Ascending aorta (tissue), 2 donors: ENCODE measurements at places on chromosomes 6 and 20. TPM values are rescaled to one million over a fixed set of nuclear protein-coding genes. Genes with fewer than 3 reads are reported as not detected.
A peak's percentile ranks its signal among the peaks of the same experiment; 100 is the strongest.

The PPP1R3D gene
- 3.2 TPM for total RNA-seq

GRCh38 chr20:61719691-61720347 is 345.9 kb downstream of the TAF4 start:
- no peak for DNase-seq
- H3K36me3 ChIP-seq, result no peaks in the 10 kb centered on the region
- H3K27me3 ChIP-seq, result no peaks in the 10 kb centered on the region
- H3K27ac ChIP-seq, result no peak overlapping the region

DNA sequence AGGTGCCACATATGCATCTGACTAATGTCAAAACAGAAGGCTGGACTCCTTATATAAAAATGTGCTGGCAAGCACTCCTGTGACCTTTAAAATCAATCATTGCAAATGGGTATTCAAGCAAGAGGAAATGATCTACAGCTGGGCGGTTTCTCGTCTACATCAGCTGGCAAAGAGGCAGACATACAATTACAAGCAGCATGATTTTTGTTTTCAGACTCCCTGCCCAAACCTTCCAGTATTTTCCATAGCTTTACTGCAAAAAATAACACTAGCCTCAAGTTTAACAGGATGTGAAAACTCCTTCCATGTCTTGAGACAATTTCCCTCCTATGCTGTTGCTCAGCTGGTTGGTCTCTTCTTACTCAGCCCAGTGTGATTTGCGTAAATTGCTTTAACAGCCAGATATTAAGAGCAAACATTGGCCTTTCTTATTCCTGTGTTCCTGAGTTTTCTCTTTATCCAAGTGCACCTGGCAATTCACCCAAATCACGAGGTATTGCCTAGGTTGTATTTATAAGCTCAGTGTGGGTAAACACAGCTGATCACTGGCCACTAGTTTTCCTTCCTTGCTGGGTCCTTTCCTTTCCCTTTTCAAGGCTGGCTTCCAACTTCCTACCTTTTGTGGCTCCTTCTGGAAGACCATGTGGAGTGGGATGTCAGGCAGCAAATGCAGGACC is 130.4 kb downstream of the MOXD1 start:
- no peak overlapping the region for H3K4me3 ChIP-seq
- no peak for DNase-seq
- H3K36me3 ChIP-seq, result no peaks in the 10 kb centered on the region

- H3K4me3 ChIP-seq, result no peak overlapping the region
- H3K27me3 ChIP-seq, result no peaks in the 10 kb centered on the region
- no peak overlapping the region for H3K27ac ChIP-seq
- H3K36me3 ChIP-seq, result no peaks in the 10 kb centered on the region
Observed at GRCh38 chr20:46501337-46501942, 11.9 kb downstream of the ZNF334 start.

DNA sequence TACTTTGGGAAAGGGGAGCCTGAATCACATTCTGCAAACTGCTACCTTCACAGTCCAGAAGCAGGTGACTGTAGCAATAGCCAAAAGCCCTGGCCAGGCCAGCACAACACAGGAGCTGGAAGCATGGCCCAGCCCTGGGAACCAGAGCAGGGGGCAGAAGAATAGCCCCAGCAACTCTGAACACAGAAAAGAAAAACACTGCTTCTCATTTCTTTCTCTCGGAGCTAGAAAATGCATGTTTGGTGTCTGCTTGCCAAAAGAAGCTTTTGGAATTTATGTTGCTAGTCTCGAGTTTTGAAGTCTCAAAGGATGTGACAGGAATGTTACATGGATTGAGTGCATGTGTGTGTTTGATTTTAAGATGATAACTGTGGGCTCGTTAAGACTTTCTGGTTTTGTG is 79.8 kb upstream of the SCAF8 start:
- H3K27ac ChIP-seq, result peak overlapping the region; percentile 57
- no peak for DNase-seq
- H3K4me1 ChIP-seq, result peaks cover 4% of the 10 kb centered on the region

- no peak overlapping the region for H3K4me3 ChIP-seq
- H3K4me1 ChIP-seq, result no peaks in the 10 kb centered on the region
- DNase-seq, result no peak
Observed at GRCh38 chr6:154805288-154805911, 72.2 kb downstream of the SCAF8 start.

- H3K36me3 ChIP-seq, result no peaks in the 10 kb centered on the region
- no peak overlapping the region for H3K27ac ChIP-seq
- no peaks in the 10 kb centered on the region for H3K27me3 ChIP-seq
- DNase-seq, result no peak
Observed at GRCh38 chr6:38997128-38997761, 51.3 kb upstream of the GLP1R start.

- no peaks in the 10 kb centered on the region for H3K27me3 ChIP-seq
- no peaks in the 10 kb centered on the region for H3K4me1 ChIP-seq
- DNase-seq, result no peak
- H3K36me3 ChIP-seq, result no peaks in the 10 kb centered on the region
Observed at GRCh38 chr6:38476888-38477287, 162.8 kb downstream of the BTBD9 start.

DNA sequence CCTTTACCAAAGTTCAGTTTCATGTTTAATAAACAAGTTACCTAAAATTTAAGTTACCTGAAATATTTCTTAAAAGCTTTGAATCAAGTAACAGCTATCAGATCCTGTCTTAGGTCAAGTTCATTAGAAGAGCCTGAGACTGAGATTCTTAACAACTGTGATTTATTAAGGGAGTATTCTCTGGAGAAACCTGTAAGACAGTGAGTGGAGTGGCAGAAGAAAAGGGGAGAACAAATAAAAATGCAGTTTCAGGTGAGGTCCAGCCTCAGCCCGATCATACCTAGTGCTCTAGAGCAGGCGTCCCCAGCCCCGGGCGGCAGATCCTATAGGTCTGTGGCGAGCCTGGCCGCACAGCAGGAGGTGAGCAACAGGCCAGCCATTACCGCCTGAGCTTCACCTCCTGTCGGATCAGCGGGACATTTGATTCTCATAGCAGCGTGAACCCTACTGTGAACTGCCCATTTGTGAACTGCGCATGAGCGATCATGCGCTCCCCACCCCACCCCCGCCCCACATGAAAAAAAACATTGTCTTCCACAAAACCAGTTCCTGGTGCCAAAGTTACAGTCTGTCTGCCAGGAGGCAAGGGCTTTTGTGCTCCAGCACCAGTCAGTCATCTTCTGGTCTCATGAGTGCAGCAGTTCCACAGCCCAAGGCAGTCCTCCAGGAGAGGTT is 59.2 kb upstream of the ADGRB3 start:
- H3K27me3 ChIP-seq, result no peaks in the 10 kb centered on the region
- peak overlapping the region; percentile 45 for H3K4me3 ChIP-seq
- no peak for DNase-seq
- no peak overlapping the region for H3K27ac ChIP-seq

- no peak overlapping the region for H3K27ac ChIP-seq
- H3K4me1 ChIP-seq, result no peaks in the 10 kb centered on the region
- H3K36me3 ChIP-seq, result no peaks in the 10 kb centered on the region
- DNase-seq, result no peak
Observed at GRCh38 chr20:2907519-2907918, 34.2 kb downstream of the PTPRA start.

- no peaks in the 10 kb centered on the region for H3K27me3 ChIP-seq
- H3K4me1 ChIP-seq, result no peaks in the 10 kb centered on the region
- no peak for DNase-seq
- no peaks in the 10 kb centered on the region for H3K36me3 ChIP-seq
- no peak overlapping the region for H3K27ac ChIP-seq
Observed at GRCh38 chr6:150435832-150436231, 67.0 kb downstream of the IYD start.

- no peaks in the 10 kb centered on the region for H3K27me3 ChIP-seq
- H3K4me3 ChIP-seq, result no peak overlapping the region
- H3K27ac ChIP-seq, result no peak overlapping the region
- peaks cover 12% of the 10 kb centered on the region for H3K4me1 ChIP-seq
- DNase-seq, result no peak
Observed at GRCh38 chr6:52661551-52661950, 9.4 kb upstream of the TMEM14A start.

DNA sequence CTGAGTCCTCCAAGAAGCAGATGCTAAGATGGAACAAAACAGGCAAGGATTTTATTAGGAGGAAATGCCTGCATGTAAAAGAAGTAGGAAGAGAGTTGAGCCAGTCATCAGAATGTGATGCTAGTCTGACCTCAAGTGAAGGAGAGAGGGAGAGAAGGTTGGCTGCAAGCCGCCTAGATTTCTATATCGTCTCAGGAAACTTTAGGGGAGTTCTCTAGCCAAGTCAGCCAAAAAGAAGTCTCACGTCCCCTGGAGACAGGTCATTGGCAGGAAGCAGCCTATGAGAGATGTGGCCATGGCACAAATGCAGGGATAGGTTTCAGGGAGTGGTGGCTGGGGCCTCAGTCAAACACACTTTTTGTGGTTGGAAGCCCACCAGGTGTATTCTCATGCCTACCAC is 378.0 kb downstream of the CD109 start:
- no peak overlapping the region for H3K4me3 ChIP-seq
- DNase-seq, result no peak
- no peak overlapping the region for H3K27ac ChIP-seq
- no peaks in the 10 kb centered on the region for H3K27me3 ChIP-seq

- H3K27ac ChIP-seq, result no peak within 1 kb of the TSS
- H3K4me1 ChIP-seq, result no peaks in the 10 kb centered on the region
- no peaks in the 10 kb centered on the region for H3K27me3 ChIP-seq
- DNase-seq, result peak; percentile 78
- H3K4me3 ChIP-seq, result peak within 1 kb of the TSS; percentile 75
Observed at GRCh38 chr20:9838378-9839295, at the start of gene PAK5. Gene PAK5 (minus strand): TSS chr20:9839076. CDS start chr20:9644328, 194,748 bp downstream.

DNA sequence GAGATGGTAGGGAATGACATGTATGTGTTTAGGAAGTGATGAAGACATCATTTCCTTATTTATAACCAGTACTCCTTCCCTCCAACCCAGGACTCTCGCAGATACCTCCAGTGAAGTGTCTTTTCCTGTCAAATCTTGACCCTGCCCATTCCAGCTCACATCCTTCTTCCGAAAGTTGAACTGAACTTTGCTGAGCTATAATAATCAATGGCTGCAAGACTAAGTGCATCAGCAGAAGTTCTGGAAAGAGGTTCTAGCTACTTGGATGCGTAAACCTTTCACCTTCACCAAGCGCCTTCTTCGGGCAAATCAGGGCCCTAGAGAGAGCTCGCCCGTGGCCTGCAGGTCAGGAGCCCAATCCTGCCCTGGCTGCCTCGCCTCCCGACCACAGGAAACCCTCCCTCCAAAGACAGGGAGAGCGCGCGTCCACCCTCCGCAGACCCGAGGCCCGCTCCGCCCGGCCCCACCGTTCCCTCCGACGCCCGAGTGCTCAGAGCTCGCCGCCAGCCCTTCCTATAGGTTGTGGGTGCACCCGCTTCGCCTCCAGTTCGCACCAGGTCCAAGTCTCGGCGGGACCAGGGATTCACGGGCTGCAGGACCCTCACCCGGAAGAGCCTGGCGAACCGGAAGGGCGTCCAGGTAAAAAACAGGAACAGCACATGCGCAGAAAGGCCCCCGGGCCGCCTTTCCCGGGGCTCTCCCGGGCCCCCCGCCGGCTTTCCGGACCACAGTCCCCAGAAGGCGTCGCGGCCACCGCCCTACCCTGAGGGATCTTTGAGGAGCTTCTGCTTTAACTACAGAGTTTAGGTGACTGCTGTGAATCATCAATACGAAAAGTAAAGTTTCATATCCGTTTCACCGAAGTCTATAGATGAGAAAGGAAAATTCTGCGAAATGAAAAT is at the start of gene ZNF334:
Gene ZNF334 (minus strand): TSS at position 617 of the 902 bp plus-strand sequence. CDS start 1,457 bp downstream, outside the sequence.
- DNase-seq, result no peak
- H3K27me3 ChIP-seq, result no peaks in the 10 kb centered on the region
- H3K36me3 ChIP-seq, result no peaks in the 10 kb centered on the region
- H3K4me1 ChIP-seq, result peaks cover 2% of the 10 kb centered on the region
- no peak within 1 kb of the TSS for H3K27ac ChIP-seq
- H3K4me3 ChIP-seq, result peak within 1 kb of the TSS; percentile 67

- H3K4me1 ChIP-seq, result no peaks in the 10 kb centered on the region
- H3K36me3 ChIP-seq, result no peaks in the 10 kb centered on the region
- no peak for DNase-seq
Observed at GRCh38 chr6:139748353-139749146, 374.1 kb upstream of the CITED2 start.

GRCh38 chr6:109296971-109297372 is 85.3 kb downstream of the CD164 start:
- no peak overlapping the region for H3K4me3 ChIP-seq
- DNase-seq, result no peak
- H3K4me1 ChIP-seq, result peaks cover 42% of the 10 kb centered on the region
- no peaks in the 10 kb centered on the region for H3K27me3 ChIP-seq
- H3K36me3 ChIP-seq, result no peaks in the 10 kb centered on the region
